ENCODE measurements at places on chromosomes 5 and 9. TPM values are rescaled to one million over a fixed set of nuclear protein-coding genes. Genes with fewer than 3 reads are reported as not detected.

Gene PCDHB10
- not detected for total RNA-seq

Gene SLC45A2
- not detected for total RNA-seq

Gene F2RL2
- not detected for total RNA-seq

Gene CETN3
- 39.8 TPM for total RNA-seq

Gene SPATA31A3
- total RNA-seq = not detected

Gene PCDHGA12
- not detected for total RNA-seq

Gene DDX4
- not detected for total RNA-seq

Gene NUTM2F
- not detected for total RNA-seq

Gene FOXD4
- 0.22 TPM for total RNA-seq

Gene HSPA5
- 242 TPM for total RNA-seq

Gene CEL
- total RNA-seq = 1.8 TPM

Gene LIFR
- total RNA-seq = 0.10 TPM

Gene KIF24
- total RNA-seq = 6.1 TPM

Gene TCERG1
- total RNA-seq = 152 TPM

Gene PCDHGB1
- total RNA-seq = 0.32 TPM

Gene TAF1L
- 0.03 TPM for total RNA-seq

Gene SPRY4
- total RNA-seq = 1.7 TPM

Gene PCDHGB3
- total RNA-seq = 0.66 TPM

Gene BARHL1
- total RNA-seq = not detected

Gene GZMA
- 88.1 TPM for total RNA-seq

Gene IFNB1
- 0.23 TPM for total RNA-seq

Gene TARS1
- 184 TPM for total RNA-seq

Gene RECK
- total RNA-seq = 3.8 TPM

Gene F2R
- total RNA-seq = 3.9 TPM

Gene INIP
- 46.4 TPM for total RNA-seq

Gene PTGR1
- total RNA-seq = 1.3 TPM

Gene VLDLR
- 4.9 TPM for total RNA-seq

Gene HTR4
- not detected for total RNA-seq

Gene NEUROG1
- not detected for total RNA-seq

Gene BTNL3
- not detected for total RNA-seq

Gene FOXD4L5
- total RNA-seq = 0.27 TPM

Gene SLC36A2
- total RNA-seq = not detected

Gene SIT1
- 86.6 TPM for total RNA-seq

Gene RANBP3L
- total RNA-seq = not detected

Gene SEMA5A
- 0.12 TPM for total RNA-seq

Gene ACER2
- 1.3 TPM for total RNA-seq

Gene CYSTM1
- 17.2 TPM for total RNA-seq

Gene CLIC3
- not detected for total RNA-seq

Gene EFNA5
- total RNA-seq = not detected

Gene ENDOG
- total RNA-seq = 22.1 TPM

Gene CYLC2
- not detected for total RNA-seq

Gene FOXD4L3
- total RNA-seq = not detected

Gene MZB1
- total RNA-seq = 38.8 TPM

Gene COL15A1
- total RNA-seq = 0.02 TPM
